Spinal cord (tissue), 10 donors: ENCODE measurements at places on chromosomes 3 and 15. TPM values are rescaled to one million over a fixed set of nuclear protein-coding genes. Genes with fewer than 3 reads are reported as not detected.

GRCh38 chr3:150765949-150766720 is 3.2 kb upstream of the SIAH2 start:
- no peak overlapping the region for H3K4me3 ChIP-seq
- H3K36me3 ChIP-seq, result no peaks in the 10 kb centered on the region
- no peak overlapping the region for H3K27ac ChIP-seq
- H3K27me3 ChIP-seq, result no peaks in the 10 kb centered on the region
- H3K4me1 ChIP-seq, result peaks cover 11% of the 10 kb centered on the region

DNA sequence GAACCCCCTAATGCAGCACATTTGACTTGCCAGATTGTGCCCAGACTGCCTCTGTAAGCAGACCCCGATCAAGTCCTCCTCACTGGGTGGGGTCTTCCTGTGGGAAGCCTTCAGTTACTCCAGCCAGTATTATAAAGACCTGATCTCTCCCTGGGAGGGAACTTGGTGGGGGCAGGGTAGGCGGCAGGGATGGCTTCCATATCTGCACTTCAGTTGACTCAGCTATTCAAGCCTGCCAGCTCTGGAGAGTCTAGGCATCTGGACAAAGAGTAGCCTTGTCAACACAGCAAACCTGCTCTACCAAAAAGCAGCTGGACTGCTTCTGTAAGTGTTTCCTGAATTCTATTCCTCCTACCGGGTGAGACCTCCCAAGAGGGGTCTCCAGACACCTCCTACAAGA is 21.0 kb upstream of the SLC25A38 start:
- no peaks in the 10 kb centered on the region for H3K36me3 ChIP-seq
- H3K27me3 ChIP-seq, result no peaks in the 10 kb centered on the region
- no peak overlapping the region for H3K27ac ChIP-seq
- H3K4me3 ChIP-seq, result no peak overlapping the region
- no peak for DNase-seq

GRCh38 chr3:52490035-52490938 is 4.9 kb upstream of the STAB1 start:
- H3K27me3 ChIP-seq, result no peaks in the 10 kb centered on the region
- no peak overlapping the region for H3K27ac ChIP-seq
- H3K36me3 ChIP-seq, result peaks cover 97% of the 10 kb centered on the region
- no peak for DNase-seq

GRCh38 chr3:45509038-45509767 is 85.3 kb upstream of the LIMD1 start:
- H3K27me3 ChIP-seq, result no peaks in the 10 kb centered on the region
- H3K36me3 ChIP-seq, result peaks cover 8% of the 10 kb centered on the region
- peaks cover 34% of the 10 kb centered on the region for H3K4me1 ChIP-seq
- H3K27ac ChIP-seq, result peak overlapping the region; percentile 78

GRCh38 chr3:150410311-150411105 is 2.4 kb downstream of the TSC22D2 start:
- peaks cover 4% of the 10 kb centered on the region for H3K36me3 ChIP-seq
- H3K4me3 ChIP-seq, result peak overlapping the region; percentile 97
- DNase-seq, result peak; percentile 78
- H3K27ac ChIP-seq, result peak overlapping the region; percentile 100

DNA sequence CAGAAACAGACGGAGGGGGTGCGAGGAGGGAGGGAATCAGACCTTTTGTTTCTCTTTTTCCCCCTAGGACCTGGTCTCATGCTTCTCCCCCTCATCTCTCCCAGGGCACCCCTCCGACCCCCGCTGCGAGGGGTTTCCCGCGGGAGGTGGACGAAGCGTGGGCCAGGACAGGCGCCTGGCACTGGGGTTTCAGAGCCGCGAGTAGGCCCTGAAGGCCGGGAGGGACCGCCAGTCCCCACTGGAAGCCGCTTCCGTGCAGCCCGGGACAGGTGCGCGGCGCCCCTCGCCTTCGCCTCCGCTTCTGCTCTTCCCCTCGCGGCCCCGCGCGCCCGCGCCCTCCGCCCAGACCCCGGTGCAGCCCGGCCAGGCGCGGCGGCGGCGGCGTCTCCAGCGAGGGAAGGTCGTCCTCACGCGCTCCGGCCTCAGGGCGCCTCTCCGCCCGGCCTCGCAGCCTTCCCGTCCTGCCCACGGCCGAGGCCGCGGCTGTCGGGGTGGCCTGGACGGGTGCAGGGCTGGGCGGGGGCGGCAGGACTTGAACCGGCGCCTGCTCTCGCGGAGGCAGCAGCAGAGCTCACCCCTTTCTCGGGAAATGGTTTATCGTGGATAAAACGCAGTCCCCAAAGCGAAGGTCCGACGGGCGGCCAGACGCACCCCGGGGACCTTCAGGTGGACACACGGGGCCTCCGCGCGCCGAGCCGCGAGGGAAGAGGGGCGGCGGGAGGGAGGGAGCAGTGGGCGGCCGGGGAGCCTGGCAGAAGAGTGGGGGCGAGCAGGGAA is 31.5 kb upstream of the ADAMTS17 start:
- H3K27ac ChIP-seq, result no peak overlapping the region
- peaks cover 5% of the 10 kb centered on the region for H3K4me1 ChIP-seq
- no peaks in the 10 kb centered on the region for H3K36me3 ChIP-seq
- H3K4me3 ChIP-seq, result no peak overlapping the region
- DNase-seq, result no peak

GRCh38 chr15:99343881-99344551 is 92.7 kb downstream of the LRRC28 start:
- no peak overlapping the region for H3K27ac ChIP-seq
- peaks cover 3% of the 10 kb centered on the region for H3K4me1 ChIP-seq
- no peak overlapping the region for H3K4me3 ChIP-seq
- no peaks in the 10 kb centered on the region for H3K36me3 ChIP-seq
- DNase-seq, result no peak
- H3K27me3 ChIP-seq, result no peaks in the 10 kb centered on the region

- no peak overlapping the region for H3K4me3 ChIP-seq
- DNase-seq, result no peak
- no peak overlapping the region for H3K27ac ChIP-seq
- H3K36me3 ChIP-seq, result no peaks in the 10 kb centered on the region
- H3K4me1 ChIP-seq, result no peaks in the 10 kb centered on the region
Measured at GRCh38 chr3:101701696-101702634, 15.4 kb upstream of the RPL24 start.

DNA sequence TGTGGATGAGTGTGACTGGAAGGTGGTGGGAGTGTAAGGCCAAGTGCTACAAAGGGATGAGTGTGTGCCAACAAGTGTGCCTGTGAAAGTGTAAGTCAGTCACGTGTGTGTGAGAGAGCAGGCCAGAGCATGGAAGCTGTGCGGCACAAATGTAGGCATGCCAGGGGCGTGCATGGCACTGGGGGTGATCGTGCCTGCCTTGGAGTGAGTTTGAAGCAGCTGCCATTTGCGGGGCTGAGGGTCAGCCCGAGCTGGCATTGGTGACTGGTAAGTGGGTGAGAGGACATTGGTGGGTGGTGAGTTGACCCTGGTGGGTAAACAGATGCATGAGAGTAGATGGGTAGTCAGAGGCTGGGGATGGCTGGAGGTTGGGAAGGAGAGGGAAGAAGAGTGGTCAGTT is 24.5 kb downstream of the CD276 start:
- H3K36me3 ChIP-seq, result peaks cover 91% of the 10 kb centered on the region
- no peak for DNase-seq
- H3K4me3 ChIP-seq, result no peak overlapping the region
- no peaks in the 10 kb centered on the region for H3K27me3 ChIP-seq
- H3K4me1 ChIP-seq, result no peaks in the 10 kb centered on the region

GRCh38 chr3:40211579-40211978 is 97.9 kb upstream of the EIF1B start:
- DNase-seq, result no peak
- no peaks in the 10 kb centered on the region for H3K27me3 ChIP-seq
- H3K36me3 ChIP-seq, result no peaks in the 10 kb centered on the region
- no peak overlapping the region for H3K4me3 ChIP-seq
- no peaks in the 10 kb centered on the region for H3K4me1 ChIP-seq

DNA sequence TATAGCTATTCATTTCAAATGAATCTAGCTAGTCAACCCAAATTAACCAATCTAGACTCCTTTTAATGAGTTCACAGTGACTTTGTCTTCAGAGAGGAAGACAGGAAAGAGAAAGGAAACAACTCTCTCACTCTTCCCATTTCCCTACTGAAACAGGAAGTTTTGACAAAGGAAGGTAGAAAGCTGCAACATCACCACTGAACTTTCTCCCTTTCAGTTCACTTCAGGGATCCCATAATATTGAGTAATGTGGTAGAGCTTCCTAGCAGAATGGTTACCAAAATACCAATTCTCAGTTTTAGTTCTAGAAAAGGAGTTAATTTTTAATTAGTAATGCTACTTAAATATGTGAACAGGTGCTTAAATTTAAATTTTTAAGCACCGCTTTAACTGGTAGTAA is 7.5 kb downstream of the VPS13C start:
- no peak overlapping the region for H3K27ac ChIP-seq
- DNase-seq, result no peak
- H3K27me3 ChIP-seq, result no peaks in the 10 kb centered on the region
- H3K36me3 ChIP-seq, result no peaks in the 10 kb centered on the region
- no peak overlapping the region for H3K4me3 ChIP-seq

- no peak for DNase-seq
- no peak overlapping the region for H3K4me3 ChIP-seq
- H3K36me3 ChIP-seq, result peaks cover 2% of the 10 kb centered on the region
- H3K27ac ChIP-seq, result no peak overlapping the region
Measured at GRCh38 chr3:56775838-56776555, 25.8 kb downstream of the ARHGEF3 start.

DNA sequence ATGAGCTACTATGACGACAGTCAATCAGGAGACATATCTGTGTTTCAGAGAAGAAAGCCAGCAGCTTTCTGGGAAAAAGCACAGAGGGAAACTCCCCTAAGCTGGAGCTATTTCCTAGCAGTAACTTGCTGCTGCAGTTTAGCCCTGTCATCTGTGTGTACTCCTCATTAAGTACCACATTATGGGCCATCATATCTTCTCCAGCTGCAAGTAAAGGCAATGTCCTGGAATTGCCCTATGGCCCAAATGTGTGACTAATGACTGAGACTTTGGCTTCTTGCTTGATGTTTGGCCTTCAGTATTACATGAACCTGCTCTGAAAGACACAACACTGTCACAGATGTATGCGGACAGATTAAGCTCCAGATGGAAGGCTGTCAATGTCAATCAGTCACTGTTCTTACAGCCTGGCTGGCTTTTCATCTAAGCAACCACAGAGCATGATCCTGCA is 190.8 kb downstream of the FHIT start:
- H3K27ac ChIP-seq, result no peak overlapping the region
- no peaks in the 10 kb centered on the region for H3K4me1 ChIP-seq
- H3K27me3 ChIP-seq, result no peaks in the 10 kb centered on the region
- no peak overlapping the region for H3K4me3 ChIP-seq

DNA sequence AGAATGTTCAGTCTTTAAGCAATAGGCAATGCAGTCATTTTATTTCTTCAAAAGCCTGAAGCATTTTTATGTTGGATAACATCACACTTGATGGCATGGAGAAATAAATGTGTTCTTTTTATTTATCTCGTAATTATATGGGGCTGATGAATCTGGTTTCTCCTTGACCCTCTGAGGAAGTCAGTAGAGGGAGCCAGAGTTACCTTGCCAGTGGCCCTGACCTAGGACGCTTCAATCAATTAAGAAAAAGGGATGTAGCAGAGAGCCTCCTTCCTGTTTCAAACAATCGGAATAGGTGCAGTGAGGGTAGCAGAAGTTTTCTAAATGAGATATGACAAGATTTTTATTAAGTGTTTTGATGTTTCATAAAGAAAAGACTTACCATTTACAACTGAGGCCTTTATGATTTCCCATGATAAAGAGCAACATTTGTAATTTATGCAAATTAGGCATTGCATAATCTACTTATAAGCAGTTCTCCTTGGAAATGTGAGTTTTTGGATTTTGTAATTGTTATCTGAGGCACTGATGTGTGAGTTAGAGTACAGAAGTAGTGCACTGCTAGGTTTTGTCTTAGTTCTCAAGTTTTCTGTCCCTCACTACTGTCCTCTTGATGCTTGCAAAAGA is 129.1 kb downstream of the RAP2B start:
- H3K4me1 ChIP-seq, result no peaks in the 10 kb centered on the region
- H3K4me3 ChIP-seq, result no peak overlapping the region
- no peak overlapping the region for H3K27ac ChIP-seq
- no peaks in the 10 kb centered on the region for H3K36me3 ChIP-seq

DNA sequence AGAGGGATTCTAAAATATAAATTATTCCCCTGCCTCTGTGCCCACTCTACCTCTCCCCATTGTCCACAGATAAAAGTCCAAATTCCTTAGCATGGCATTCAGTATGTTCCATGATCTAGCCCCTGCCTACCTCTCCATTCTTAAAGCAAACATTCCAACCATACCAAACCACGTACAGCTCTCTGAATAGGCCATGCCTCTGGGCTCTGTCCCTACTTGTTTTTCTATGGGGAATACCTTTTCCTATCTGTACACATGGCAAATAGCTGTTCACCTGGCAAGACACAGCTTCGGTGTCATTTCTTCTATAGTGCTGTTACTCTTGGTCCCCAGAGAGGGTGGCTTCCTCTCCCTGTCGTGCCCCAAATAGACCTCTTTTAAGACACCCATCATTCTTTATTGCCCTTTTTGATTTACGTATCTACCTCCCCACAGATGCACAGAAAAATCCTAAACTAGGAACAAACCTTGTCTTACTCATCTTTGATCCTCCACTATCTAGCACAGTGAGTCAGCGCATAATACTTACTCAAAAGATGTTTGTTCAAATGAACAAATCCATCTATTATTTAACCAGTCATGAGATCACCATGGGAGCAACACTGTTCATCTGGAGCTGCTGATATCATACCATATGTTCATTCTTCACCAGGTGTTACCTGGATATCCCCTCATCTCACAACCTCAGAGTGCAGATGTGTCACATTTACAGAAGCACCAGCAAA is 329.8 kb downstream of the THSD4 start:
- no peak for DNase-seq
- peaks cover 3% of the 10 kb centered on the region for H3K4me1 ChIP-seq
- H3K4me3 ChIP-seq, result no peak overlapping the region
- H3K36me3 ChIP-seq, result no peaks in the 10 kb centered on the region
- no peak overlapping the region for H3K27ac ChIP-seq
- no peaks in the 10 kb centered on the region for H3K27me3 ChIP-seq

GRCh38 chr3:82558081-82558480 is 796.6 kb upstream of the GBE1 start:
- no peaks in the 10 kb centered on the region for H3K4me1 ChIP-seq
- H3K27ac ChIP-seq, result no peak overlapping the region
- H3K4me3 ChIP-seq, result no peak overlapping the region
- H3K36me3 ChIP-seq, result no peaks in the 10 kb centered on the region
- H3K27me3 ChIP-seq, result no peaks in the 10 kb centered on the region

GRCh38 chr15:48389691-48390143 is 58.5 kb downstream of the DUT start:
- no peak overlapping the region for H3K27ac ChIP-seq
- no peaks in the 10 kb centered on the region for H3K27me3 ChIP-seq
- H3K4me1 ChIP-seq, result peaks cover 3% of the 10 kb centered on the region
- DNase-seq, result no peak

GRCh38 chr3:16254916-16255315 is 9.8 kb downstream of the DPH3 start:
- no peak for DNase-seq
- H3K4me3 ChIP-seq, result no peak overlapping the region
- no peak overlapping the region for H3K27ac ChIP-seq
- no peaks in the 10 kb centered on the region for H3K4me1 ChIP-seq

Gene ACAN
- 16.3 TPM for total RNA-seq

Gene ALDH1L1
- total RNA-seq, result 19.9 TPM

Gene GOLGA6L7
- not detected for total RNA-seq

Gene FBXO40
- total RNA-seq, result 0.10 TPM

Gene FBXW12
- total RNA-seq, result 0.61 TPM

Gene PRR20G
- not detected for total RNA-seq
